ENCODE measurements at places on chromosomes 2 and 18.

- DNase-seq, result no peak
Measured at GRCh38 chr2:99857372-99857771, 285.0 kb downstream of the AFF3 start.

- DNase-seq, result no peak
Measured at GRCh38 chr2:12731701-12732280, 15.1 kb downstream of the TRIB2 start.

GRCh38 chr18:44816477-44816876, 135.8 kb downstream of the SETBP1 start:
- DNase-seq, result no peak

GRCh38 chr18:77170890-77171410, 38.4 kb upstream of the MBP start:
- DNase-seq, result no peak

GRCh38 chr2:66494708-66495107, 59.8 kb downstream of the MEIS1 start:
- no peak for DNase-seq

- DNase-seq, result no peak
Measured at GRCh38 chr18:38944446-38945024, 1378.9 kb upstream of the CELF4 start.

- DNase-seq, result no peak
Measured at GRCh38 chr2:110992886-110993285, 127.8 kb upstream of the BCL2L11 start.

DNA sequence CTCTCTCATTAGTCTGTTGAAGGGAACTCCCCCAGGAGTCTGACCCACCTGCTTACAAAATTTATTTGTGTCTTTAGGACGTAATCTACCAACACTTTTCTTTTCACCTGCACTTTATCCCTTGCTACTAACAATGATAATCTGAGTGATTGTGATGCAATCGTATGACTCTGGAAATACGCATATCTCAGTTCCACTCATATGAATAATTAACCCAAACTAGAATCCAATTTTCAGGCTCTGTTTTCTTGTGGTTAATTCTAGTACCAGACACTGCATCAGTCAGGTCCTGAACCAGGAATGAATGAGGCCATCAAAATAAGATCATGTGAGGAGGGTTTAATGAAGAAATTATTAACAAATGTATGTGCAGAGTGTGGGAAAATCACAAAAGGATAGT, 158.4 kb upstream of the SRD5A2 start:
- DNase-seq, result no peak

DNA sequence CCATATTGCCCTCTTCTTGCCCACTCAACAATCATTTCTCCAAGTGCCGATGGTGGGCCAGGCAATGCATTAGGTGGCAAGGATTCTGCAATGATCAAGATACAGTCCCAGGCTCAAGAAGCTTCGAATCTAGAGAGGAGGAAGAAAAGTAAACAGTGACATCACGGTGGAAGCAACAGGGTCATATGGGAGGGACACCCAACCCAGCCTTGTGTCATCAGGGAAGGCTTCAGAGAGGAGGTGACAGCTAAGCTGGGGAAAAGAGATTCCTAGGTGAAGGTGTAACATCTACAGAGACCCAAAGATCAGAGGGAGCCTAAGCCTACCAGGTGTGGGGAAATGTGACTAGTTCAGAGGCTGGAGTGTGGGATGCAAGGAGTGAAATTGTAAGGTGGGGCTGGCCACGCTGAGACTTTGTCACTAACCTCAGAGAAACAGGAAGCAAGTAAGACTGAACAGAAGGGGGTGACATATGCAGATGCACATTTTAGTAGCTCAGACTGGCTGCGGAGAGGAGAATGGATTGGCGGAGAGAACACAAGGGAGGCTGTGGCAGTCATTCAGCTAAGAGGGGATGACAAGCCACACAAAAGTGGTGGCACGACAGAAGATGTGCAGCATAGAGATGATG, 104.9 kb downstream of the ANKRD44 start:
- no peak for DNase-seq

DNA sequence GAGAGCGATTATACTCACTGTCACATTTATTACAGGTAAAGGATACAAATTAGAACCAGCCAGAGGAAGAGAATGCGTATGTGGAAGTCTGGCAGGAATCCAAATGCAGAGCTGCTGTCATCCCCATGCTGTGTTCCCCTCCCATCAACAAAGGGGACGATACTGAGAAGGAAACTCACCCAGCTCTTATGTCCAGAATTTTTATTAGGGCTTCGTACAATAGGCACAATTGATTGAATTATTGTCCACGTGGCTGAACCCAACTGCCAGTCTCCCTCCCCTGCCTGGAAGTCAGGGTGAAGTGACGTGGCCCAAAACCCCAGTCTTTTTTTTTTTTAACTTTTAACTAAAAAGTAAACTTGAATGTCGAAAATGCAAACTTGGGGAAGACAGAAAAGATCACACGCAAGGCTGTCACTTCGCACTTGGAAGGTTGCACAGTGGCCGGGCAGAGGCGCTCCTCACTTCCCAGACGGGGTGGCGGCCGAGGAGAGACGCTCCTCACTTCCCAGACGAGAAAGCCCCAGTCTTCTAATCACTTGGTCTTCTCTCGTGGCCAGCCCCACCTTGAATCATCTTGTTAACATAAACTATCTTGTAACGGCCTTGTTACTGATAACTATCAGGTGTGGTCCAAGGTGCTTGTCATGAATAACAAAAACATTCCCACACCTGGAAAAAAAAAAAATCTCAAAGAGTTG, 40.0 kb upstream of the ITSN2 start:
- no peak for DNase-seq

DNA sequence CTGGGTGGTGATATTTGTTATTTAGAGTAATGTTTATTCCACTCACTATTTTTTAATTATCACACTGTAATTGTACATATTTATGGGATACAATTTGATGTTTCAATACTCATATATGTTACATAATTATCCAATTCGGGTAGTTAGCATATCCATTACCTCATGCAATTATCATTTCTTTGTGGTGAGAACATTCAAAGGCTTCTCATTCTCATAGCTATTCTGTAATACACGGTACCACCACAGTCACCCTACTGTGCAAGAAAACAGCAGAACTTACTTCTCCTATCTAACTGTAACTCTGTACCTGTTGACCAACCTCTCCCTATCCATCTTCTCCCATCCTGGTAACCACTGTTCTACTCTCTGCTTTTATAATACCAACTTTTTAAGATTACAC, 4.6 kb downstream of the TBC1D8 start:
- no peak for DNase-seq
